ENCODE measurements at places on chromosomes 2 and 18.

DNA sequence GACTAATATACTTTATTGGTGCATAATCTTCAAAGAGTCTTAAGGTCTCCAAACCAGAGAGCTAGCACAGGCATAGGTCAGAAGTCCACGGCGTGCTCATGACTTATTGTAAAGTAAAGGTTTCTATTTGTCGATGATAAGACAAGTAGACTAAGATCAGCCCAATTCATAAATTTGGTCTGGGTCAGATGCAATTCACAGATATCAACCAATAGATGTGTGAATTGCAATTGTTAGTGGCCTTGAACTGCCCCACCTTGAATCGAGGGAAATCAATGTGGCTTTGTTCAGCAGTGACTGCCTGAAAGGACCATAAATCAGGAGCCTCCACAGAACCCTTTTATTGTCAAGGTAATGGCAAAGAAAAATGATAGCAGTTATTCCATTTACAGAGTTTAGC is 39.1 kb upstream of the CPS1 start:
- no peak for DNase-seq

DNA sequence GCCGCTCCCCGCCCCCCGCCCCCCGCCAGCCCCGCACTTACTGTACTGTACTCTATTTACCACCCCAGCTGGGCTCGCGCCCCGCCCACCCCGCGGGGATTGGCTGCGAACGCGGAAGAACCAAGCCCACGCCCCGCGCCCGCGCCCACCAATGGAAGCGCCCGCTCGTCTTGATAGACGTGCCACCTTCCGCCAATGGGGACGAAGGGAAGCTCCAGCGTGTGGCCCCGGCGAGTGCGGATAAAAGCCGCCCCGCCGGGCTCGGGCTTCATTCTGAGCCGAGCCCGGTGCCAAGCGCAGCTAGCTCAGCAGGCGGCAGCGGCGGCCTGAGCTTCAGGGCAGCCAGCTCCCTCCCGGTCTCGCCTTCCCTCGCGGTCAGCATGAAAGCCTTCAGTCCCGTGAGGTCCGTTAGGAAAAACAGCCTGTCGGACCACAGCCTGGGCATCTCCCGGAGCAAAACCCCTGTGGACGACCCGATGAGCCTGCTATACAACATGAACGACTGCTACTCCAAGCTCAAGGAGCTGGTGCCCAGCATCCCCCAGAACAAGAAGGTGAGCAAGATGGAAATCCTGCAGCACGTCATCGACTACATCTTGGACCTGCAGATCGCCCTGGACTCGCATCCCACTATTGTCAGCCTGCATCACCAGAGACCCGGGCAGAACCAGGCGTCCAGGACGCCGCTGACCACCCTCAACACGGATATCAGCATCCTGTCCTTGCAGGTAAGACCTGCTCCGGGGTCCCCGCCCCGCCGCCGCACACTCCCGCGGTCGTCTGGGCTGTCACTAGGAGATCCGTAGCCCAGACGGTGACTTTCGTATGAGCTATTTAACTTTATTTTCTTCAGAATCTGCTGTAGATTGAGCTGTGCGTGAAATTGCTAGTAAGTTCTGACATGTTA is at the start of gene ID2:
TSS of gene ID2 (plus strand) at position 271 of the 907 bp plus-strand sequence. CDS start at position 381, 110 bp downstream.
- DNase-seq: peak; percentile 99

DNA sequence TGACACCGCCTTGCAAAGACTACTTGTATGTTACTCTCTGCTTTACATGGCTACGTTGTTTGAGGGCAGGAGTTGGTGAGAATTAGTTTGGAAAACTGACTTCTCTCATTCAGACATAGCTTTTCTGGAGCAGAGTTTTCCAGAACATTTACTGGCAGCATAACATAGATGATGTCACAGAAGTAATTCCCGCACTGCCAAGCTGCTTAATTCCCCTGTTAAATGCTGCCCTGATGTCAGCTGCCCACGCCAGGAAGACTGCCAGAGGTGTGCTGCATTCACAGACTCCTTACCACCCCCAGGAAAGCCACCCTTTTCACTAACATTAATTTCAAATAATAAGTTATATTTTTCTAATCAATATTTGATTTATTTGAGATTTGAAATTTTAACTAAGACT is 24.7 kb upstream of the PTPN2 start:
- no peak for DNase-seq

- no peak for DNase-seq
Measured at GRCh38 chr2:220442012-220442411, 814.6 kb downstream of the SLC4A3 start.

DNA sequence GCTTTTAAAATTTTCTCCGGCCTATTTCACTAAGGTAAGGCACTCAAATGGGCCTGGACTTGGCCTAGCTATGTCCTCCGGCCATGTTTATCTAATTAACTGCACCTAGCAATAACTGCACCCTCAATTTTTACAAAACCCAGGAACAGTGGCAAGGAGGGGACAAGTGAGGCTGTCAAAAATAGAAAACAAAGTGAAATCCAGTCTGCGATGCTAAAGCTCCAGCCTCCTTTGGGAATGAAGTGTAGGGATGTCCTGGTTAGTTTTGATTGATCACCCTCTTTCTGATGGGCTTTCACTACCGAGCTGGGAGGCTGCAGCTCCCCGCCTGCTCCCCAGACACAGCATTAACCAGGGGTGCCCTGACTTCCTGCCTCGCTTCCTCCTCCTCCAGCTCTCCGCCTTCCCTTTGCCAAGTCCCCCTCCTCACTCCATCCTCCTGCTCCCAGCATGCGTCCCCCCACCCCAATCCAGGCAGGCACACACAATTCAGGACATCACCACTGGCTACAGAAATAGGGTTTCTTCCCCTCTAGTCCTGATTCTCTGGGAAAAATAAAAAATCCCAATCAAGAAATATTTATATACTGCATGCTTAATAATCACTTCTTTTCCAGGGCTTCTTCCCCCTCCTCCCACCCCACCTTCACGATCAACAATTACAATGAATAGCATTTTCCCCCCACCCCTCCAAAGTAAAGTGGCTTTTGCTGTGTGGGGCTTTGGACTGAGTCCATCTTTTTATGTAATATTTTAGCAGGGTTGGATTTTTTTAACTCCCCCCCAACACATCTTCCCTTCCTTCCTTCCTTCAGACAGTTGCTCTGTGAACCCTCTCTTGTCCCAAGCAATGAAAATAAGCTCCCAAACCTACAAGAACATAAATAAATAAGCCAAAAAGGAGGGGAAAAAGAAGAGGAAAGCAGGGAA is 3.3 kb upstream of the POU3F3 start:
- peak; percentile 62 for DNase-seq

- DNase-seq: no peak
Measured at GRCh38 chr2:149141046-149141445, 102.5 kb downstream of the LYPD6B start.
